ENCODE measurements at places on chromosomes 6 and 20. TPM values are rescaled to one million over a fixed set of nuclear protein-coding genes. Genes with fewer than 3 reads are reported as not detected.

FHL5 gene
- total RNA-seq: 39.7 TPM

DNA sequence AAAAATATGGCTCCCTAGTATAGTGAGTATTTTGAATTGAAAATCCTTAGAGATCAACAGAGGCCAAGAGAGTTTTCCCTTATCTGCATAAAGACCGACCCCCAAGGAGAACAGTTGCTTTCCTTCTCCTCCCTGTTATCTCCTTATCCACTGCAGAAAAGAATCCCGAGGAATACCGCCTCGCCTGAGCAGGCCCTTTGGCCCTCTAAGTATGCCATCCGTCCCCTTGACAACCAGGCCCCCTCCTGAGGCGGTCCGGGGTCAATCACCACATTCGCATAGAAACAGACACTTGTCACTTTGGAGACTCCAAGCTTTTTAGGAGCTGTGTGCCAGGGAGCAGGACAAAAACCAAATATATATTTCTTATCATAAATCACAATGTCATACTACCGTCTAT is 15.9 kb upstream of the GGTLC1 start:
- DNase-seq: no peak

DNA sequence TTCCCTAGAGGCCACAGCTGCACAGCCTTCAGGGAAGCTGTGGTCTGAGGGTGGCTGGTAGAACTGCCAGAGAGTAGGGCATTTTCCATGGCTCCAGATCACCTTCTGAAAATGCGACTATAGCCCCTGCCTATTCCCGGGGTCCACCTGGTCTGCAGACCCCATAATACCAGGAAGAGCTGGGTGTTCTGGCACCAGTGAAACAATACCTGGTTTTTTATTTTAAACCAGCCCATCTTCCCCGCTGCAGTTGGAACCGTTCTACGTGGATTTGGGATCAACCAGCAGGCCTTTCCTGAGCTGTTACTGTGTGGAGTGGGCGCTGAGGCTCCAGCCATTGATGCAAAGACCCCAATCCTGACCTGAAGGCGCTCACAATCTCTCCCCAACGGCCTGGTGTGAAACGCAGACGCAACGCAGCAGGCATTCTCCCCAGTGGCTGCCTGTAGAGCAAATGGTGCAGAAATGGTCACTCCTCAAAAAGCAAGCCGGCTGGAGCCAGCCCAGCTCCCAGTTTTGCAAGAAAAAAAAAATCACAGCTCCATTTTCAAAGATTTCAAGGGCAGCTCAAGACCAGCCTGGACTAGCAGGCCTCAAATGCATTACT is 11.3 kb downstream of the NPEPL1 start:
- no peak for DNase-seq

DNA sequence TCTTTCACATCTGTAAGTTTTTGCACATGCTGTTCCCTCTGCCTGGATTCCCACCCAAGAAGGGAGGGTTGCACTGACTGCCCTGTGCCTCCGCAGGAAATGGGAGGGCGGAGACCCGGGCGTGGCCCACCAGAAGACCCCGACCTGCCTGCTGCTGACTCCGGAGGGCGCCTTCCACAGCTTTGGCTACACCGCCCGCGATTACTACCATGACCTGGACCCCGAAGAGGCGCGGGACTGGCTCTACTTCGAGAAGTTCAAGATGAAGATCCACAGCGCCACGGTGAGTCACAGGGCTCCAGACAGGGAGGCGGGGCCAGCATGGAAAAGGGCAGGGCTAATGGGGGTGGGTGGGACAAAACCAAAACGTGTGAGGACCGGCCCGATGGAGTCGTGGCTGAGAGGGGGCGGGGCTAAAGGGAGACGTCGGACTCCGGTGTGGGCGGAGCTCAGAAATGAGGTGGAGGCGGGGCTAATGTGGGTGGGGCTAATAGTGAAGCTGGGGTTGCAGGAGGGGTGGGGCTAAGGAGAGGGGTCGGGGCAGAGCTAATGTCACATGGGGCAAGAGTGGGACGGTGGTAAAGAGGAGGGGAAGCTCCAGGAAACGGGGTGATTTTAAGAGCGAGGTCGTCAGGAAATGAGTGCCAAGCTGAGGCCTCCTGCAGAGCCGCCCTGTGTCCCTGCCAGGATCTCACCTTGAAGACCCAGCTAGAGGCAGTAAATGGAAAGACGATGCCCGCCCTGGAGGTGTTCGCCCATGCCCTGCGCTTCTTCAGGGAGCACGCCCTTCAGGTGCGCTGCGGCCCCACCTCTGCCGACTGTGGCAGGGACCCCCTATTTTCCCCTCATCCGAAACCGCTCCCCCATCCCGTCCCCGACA is 12.6 kb downstream of the HSPA12B start:
- DNase-seq: peak; percentile 67

- no peak for DNase-seq
Measured at GRCh38 chr20:60255866-60256265, 297.6 kb downstream of the CDH26 start.
